ENCODE measurements at places on chromosomes 3 and 15. TPM values are rescaled to one million over a fixed set of nuclear protein-coding genes. Genes with fewer than 3 reads are reported as not detected.

The HRG gene
- not detected for total RNA-seq

The ADCY5 gene
- total RNA-seq: not detected

DNA sequence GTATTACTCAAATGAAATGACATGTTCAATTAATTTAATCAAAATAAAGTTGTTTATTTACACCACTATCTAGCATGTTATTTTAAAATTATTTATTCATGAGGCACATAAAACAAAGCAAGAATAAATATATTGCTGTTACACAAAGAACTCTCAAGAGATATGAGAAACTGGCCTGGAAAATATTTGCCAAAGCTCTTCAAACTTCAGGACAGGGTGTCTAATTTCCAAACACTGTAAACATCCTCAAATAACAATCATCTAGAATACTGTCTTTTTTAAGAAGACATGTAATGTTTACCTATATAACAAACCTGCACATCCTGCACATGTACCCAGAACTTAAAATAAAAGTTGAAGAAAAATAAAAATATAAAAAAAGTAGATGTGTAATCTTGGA lies 876.6 kb downstream of the TUSC7 start:
- no peaks in the 10 kb centered on the region for H3K27me3 ChIP-seq
- no peaks in the 10 kb centered on the region for H3K36me3 ChIP-seq
- H3K4me1 ChIP-seq: no peaks in the 10 kb centered on the region
- H3K4me3 ChIP-seq: no peak overlapping the region

GRCh38 chr3:141530415-141530768 lies 43.6 kb downstream of the RASA2 start:
- no peak for DNase-seq
- peaks cover 53% of the 10 kb centered on the region for H3K4me1 ChIP-seq
- no peak overlapping the region for H3K27ac ChIP-seq
- H3K27me3 ChIP-seq: no peaks in the 10 kb centered on the region

The HRH1 gene
- total RNA-seq: 0.29 TPM

- no peak for DNase-seq
- no peak overlapping the region for H3K27ac ChIP-seq
- peaks cover 28% of the 10 kb centered on the region for H3K4me1 ChIP-seq
- no peaks in the 10 kb centered on the region for H3K27me3 ChIP-seq
- no peak overlapping the region for H3K4me3 ChIP-seq
- H3K36me3 ChIP-seq: peaks cover 30% of the 10 kb centered on the region
These were observed 44.6 kb downstream of the PLCL2 start for GRCh38 chr3:16929311-16929710.

The FGD5 gene
- 0.32 TPM for total RNA-seq

DNA sequence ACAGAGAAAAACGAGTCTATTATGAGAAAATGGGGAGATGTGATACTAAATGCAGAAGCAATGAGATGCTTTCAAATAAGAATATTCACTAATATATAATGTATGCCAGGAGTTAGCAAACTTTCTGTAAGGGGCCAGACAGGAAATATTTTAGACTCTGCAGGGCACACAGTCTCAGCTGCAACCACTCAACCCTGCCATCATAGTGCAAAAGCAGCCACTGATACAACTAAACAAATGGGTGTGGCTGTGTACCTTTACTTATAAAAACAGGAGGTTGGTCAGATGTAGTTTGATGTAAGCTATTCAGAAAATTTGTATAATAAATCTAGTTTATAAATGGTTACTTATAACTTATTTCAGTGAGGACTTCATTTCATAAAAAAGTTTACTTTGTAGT lies 78.1 kb downstream of the FBXL22 start:
- H3K36me3 ChIP-seq: peaks cover 59% of the 10 kb centered on the region
- no peak overlapping the region for H3K4me3 ChIP-seq
- H3K27ac ChIP-seq: no peak overlapping the region
- no peak for DNase-seq

- peaks cover 6% of the 10 kb centered on the region for H3K27me3 ChIP-seq
- no peak for DNase-seq
- no peak overlapping the region for H3K27ac ChIP-seq
- no peak overlapping the region for H3K4me3 ChIP-seq
These were observed 64.7 kb upstream of the NTRK3 start for GRCh38 chr15:88321271-88321670.

DNA sequence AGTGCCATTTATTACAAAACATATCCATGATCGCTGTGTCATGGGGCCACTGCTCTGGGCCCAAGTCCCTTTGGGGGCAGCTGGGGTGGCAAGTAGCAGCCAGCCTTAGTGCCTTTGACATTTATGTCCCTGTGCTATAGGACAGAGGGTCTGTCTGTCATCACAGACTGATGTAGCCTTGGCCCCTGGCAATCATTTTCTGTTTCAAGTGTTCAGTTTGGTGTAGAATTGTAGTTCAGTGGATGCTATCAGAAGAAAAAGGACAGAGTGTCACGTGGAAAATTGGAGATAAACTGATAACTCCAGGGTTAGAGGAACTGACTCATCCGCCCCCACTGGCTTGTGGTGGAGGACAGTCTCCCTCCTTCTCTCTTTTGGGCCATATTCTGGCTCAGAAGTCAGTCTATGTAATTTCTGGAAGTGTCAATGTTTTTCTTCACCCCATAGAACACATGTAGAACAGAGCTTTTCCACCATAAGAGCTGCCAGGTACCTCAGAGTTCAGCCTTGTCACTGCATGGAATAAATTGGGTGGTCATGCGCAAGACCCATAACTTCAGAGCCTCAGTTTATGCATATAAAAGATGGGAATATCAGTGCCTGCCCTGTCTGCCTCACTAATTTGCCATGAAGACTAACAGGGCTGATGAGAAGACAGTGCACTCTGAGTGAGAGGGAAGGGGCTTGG lies 4.5 kb upstream of the MRPS22 start:
- H3K27me3 ChIP-seq: no peaks in the 10 kb centered on the region
- peaks cover 11% of the 10 kb centered on the region for H3K4me1 ChIP-seq
- no peak overlapping the region for H3K4me3 ChIP-seq
- H3K36me3 ChIP-seq: peaks cover 3% of the 10 kb centered on the region
- DNase-seq: no peak

- H3K27me3 ChIP-seq: no peaks in the 10 kb centered on the region
- no peak overlapping the region for H3K4me3 ChIP-seq
- no peak for DNase-seq
- no peak overlapping the region for H3K27ac ChIP-seq
- H3K36me3 ChIP-seq: peaks cover 36% of the 10 kb centered on the region
- H3K4me1 ChIP-seq: no peaks in the 10 kb centered on the region
These were observed 27.2 kb downstream of the AQR start for GRCh38 chr15:34942363-34942762.

The MST1R gene
- total RNA-seq: 3.2 TPM

GRCh38 chr3:64216274-64217147 lies 8.8 kb downstream of the PRICKLE2 start:
- H3K27ac ChIP-seq: no peak overlapping the region
- no peaks in the 10 kb centered on the region for H3K27me3 ChIP-seq
- no peaks in the 10 kb centered on the region for H3K36me3 ChIP-seq
- no peak for DNase-seq
- H3K4me1 ChIP-seq: no peaks in the 10 kb centered on the region

- H3K27ac ChIP-seq: no peak overlapping the region
- no peak overlapping the region for H3K4me3 ChIP-seq
- no peaks in the 10 kb centered on the region for H3K4me1 ChIP-seq
- H3K36me3 ChIP-seq: peaks cover 41% of the 10 kb centered on the region
- H3K27me3 ChIP-seq: no peaks in the 10 kb centered on the region
- DNase-seq: no peak
These were observed 113.5 kb downstream of the VPS13C start for GRCh38 chr15:61946778-61947177.

The ZPLD1 gene
- total RNA-seq: not detected

The IL17RE gene
- 1.8 TPM for total RNA-seq

- peaks cover 5% of the 10 kb centered on the region for H3K27me3 ChIP-seq
- no peak overlapping the region for H3K4me3 ChIP-seq
- DNase-seq: no peak
- no peak overlapping the region for H3K27ac ChIP-seq
These were observed 277.4 kb upstream of the NR2E3 start for GRCh38 chr15:71532994-71533393.

DNA sequence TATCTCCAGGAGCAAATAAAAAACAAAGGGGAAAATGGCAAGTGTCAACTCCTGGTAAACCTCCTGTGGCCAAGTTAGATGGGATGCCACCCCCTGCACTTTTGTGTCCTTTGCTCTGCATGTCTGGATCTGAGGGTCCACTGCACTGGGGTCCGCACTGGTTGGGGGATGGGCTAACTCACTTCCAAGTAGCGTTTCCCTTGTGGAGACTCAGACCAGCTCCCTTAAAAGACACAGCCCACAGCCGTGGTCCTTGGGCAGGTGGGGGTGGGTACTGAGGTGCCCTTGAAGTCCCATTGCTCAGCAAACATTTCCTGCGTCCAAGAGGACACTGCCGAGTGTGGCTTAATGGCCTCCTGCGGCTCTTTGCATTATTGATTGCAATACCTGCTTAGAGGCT lies 188.2 kb downstream of the MEGF11 start:
- no peak for DNase-seq
- H3K27me3 ChIP-seq: peaks cover 13% of the 10 kb centered on the region
- no peaks in the 10 kb centered on the region for H3K4me1 ChIP-seq
- H3K4me3 ChIP-seq: no peak overlapping the region
- no peak overlapping the region for H3K27ac ChIP-seq

The CCDC54 gene
- total RNA-seq: not detected

DNA sequence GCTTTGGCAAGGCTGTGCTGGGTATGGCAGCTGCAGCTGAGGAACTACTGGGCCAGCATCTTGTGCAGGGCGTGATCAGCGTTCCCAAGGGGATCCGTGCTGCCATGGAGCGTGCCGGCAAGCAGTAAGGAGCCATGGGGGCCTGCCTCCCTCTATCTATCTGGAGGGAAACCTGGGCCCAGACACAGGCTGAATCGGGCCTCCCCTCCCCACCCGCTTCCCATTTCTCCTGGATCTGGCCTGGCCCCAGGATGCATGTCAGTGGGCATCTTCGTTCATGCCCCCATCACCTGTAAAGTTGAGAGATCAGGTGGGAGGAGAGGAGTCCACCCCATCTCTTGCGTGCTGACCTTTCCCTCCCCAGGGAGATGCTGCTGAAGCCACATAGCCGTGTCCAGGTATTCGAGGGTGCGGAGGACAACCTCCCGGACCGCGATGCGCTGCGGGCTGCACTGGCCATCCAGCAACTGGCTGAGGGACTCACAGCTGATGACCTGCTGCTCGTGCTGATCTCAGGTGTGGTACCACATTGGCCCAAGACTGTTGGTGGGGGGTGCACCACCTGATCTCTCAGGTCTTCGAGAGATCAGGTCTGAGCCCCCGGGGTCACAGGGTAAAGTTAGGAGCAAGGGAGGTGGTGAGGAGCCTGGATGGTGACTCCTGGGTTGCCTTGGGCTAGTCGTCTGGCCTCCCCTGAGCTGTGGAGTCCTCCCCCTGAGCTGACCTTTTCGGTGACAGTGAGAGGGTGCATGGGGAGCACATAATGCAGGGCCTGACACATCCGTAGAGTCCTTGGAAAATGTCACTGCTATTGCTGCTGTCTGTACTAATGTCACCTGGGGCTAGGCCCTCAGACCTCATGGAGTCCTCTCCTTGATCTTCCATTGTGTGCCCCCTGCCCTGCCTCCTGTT lies 3.2 kb downstream of the GLYCTK start:
- peaks cover 19% of the 10 kb centered on the region for H3K36me3 ChIP-seq
- peak overlapping the region; percentile 78 for H3K27ac ChIP-seq
- DNase-seq: no peak
- H3K27me3 ChIP-seq: no peaks in the 10 kb centered on the region
- peaks cover 37% of the 10 kb centered on the region for H3K4me1 ChIP-seq

The CD80 gene
- total RNA-seq: 20.2 TPM
